Esophagus mucosa (tissue), 1 donor: ENCODE measurements at places on chromosomes 7 and 10.

GRCh38 chr10:60920479-60920878 is 23.5 kb downstream of the RHOBTB1 start:
- no peak for ATAC-seq

- ATAC-seq = no peak
Observed at GRCh38 chr7:46775776-46776175, 806.1 kb downstream of the TNS3 start.

DNA sequence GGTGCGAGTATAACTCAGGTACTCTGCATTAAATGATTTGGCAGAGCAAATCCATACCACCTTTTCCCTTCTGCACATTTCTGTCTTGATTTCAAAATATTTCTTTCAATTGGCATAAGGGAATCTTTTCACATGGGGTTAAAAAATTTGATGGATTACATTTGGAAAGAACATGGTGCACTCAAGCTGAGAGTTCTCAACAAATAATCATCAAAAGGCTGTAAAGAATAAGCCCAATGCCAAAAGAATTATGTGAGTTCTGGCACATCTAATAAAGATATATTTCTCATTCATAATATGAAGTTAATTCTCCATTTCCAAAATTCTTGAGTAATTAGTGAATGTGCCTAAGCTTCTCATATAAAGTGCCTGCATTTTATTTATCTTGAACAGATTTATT is 223.1 kb downstream of the GPR37 start:
- ATAC-seq = no peak

- no peak for ATAC-seq
Observed at GRCh38 chr10:59375990-59376389, 13.6 kb upstream of the FAM13C start.

DNA sequence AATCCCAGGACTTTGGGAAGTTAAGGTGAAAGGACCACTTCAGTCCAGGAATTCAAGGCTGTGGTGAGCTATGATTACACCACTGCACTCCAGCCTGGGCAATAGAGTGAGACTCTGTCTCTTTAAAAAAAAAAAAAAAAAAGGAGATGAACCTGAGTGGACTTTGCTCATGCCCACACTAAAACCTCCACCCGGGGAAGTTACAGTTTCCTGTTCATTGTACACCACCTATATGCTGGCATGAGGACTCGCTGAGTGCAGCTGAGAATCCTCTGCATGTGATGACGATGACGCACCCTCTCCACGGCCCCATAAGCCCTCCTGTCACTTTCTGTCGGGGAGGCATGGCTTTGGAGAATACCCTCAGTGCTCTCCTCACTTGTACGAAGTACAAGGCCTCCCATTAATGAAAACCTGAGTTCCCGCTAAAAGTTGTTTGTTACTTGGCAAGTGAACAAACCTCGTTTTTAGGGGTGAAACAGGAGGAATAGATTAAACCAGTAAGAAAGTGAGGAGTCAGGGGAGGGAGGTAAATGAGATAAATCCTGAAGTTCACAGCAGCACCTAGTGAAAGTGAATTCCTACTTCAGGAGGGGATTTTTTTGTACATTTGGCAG is 15.9 kb downstream of the TMEM176B start:
- ATAC-seq = no peak

DNA sequence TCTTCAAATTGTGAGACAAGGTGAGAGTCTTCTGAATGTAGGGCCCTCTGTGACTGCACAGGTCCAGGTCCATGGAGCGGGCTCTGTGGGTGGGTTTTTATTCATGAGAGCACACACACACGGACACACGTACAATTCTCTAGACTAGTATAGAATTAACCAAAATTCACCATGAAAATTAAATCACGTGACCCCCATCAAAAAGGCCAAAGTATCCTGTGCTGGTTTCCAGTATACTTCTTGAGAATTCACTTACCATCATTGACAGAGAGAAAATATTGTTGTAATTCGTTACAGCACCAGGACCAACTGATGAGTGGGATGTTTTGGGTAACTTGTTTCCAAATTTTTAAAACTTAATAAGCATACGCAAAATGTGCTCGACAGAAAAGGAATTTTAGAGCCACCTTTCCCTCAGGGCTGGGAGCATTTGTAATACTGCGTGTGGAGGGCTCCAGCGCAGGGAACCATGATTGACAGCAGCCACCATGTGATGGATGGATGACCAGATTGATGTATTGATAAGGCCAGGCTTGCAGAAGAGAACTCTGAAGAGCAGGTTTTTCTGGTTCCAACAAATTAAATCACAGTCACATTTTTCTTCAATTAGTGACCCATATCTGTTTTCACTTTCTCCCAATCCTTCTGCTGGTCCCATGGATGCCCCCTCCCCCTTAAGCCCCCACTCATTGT is 14.9 kb upstream of the DNTT start:
- no peak for ATAC-seq

DNA sequence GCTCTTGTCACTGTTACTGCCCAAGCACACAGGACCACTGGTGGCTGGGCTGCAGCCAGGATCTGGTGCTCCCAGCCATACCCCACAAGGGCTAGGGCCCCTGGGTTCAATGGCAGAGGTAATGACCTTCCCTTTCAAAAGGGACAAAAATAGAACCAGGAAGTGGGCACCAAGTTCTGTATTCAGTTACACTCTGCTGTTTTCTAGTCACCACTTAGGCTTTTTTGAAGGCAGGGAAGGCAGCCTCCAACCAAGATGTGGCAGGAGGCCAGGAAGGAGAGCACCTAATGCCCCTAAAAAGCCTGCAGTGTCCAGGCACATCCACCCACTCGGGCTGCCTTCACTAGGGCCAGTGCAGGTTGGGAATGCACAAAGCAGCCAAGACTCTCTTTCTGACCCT is 47.8 kb downstream of the NOD1 start:
- peak; percentile 18 for ATAC-seq

DNA sequence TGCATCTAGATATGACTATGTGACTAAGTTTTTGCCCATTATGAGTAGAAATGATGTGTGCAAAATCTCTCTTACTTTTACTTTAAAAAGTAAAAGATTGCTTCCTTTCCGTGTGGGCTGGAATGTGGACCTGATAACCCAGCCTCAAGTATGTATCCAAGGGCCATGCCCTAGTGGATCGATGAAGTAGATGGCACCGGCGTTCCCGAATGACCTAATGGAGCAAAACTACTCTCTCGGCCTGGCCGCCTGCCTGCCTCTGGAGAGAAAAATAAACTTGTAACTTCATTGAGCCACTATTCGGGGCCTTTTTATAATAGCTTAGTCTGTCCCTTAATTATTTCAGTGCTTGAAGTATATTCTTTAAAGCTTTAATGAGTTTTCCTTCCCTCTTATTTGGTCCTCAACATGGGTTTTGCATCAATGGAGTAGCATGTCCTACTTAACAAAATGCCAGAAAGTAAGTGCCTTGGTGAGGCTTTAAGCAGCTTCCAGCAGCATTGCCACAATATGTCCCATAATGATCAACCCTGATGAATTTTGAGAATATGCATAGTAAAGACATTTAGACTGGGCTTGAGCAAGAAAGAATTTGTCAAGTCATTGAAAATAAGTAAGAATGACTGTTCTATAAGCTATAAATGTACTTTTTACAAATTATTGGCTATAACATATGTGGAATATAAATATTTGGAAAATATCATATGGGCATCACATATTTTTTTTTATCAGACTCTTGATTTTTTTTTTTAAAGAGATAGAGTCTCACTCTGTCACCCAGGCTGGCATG is 61.4 kb downstream of the PLXDC2 start:
- no peak for ATAC-seq

DNA sequence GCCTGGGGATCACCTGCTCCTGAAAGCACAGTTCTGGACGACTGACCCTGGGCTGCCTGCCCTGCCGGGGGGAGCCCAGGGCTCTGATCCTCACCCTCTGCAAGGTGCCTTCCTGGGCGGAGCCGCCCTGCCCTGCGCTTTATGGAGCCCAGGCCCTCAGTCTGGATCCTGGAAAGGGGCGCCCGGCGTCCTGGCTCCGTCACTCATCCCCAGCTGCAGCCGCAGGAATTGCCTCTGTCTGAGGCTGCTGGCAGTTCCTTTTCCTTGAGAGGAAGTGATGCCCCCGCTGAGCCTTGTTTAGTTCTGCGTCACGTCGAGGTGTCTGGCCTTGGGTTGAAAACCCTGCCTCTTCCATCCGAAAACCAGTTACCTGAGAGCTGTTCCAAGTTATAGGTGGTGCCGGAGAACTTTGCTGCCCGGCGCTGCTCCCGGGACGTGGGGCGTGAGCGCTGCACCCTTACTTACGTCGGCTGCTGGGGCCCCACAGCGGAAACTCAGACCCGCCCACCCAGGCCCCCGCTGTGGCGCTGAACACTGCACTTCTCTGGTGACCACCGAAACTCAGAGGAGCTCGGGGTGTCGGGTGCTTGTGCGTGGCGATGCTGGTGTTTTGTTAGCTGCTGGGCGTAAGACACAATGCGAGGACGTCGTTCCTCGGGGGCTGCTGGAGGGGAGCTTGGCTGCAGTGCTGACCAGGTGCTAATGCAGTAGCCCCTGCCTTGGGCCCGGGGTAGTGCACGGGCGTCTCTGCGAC is 5.4 kb downstream of the MAFK start:
- no peak for ATAC-seq

GRCh38 chr10:74827694-74828093 is 1.3 kb downstream of the KAT6B start:
- no peak for ATAC-seq

- ATAC-seq = no peak
Observed at GRCh38 chr10:29022513-29022912, 266.4 kb upstream of the LYZL1 start.

- no peak for ATAC-seq
Observed at GRCh38 chr7:22301790-22302189, 55.2 kb downstream of the RAPGEF5 start.

GRCh38 chr10:78211561-78212051 is 177.9 kb downstream of the RPS24 start:
- peak; percentile 62 for ATAC-seq

- no peak for ATAC-seq
Observed at GRCh38 chr7:95553939-95554338, 42.4 kb downstream of the PDK4 start.

GRCh38 chr10:49642311-49642710 is 28.5 kb downstream of the CHAT start:
- ATAC-seq = no peak

- peak; percentile 11 for ATAC-seq
Observed at GRCh38 chr7:155521743-155522398, 24.5 kb downstream of the CNPY1 start.

- no peak for ATAC-seq
Observed at GRCh38 chr10:105328503-105329133, 687.5 kb downstream of the SORCS3 start.
